ENCODE measurements at places on chromosomes 16 and 17.

- no peak for DNase-seq
Observed at GRCh38 chr17:36030956-36031355, 13.2 kb upstream of the CCL23 start.

DNA sequence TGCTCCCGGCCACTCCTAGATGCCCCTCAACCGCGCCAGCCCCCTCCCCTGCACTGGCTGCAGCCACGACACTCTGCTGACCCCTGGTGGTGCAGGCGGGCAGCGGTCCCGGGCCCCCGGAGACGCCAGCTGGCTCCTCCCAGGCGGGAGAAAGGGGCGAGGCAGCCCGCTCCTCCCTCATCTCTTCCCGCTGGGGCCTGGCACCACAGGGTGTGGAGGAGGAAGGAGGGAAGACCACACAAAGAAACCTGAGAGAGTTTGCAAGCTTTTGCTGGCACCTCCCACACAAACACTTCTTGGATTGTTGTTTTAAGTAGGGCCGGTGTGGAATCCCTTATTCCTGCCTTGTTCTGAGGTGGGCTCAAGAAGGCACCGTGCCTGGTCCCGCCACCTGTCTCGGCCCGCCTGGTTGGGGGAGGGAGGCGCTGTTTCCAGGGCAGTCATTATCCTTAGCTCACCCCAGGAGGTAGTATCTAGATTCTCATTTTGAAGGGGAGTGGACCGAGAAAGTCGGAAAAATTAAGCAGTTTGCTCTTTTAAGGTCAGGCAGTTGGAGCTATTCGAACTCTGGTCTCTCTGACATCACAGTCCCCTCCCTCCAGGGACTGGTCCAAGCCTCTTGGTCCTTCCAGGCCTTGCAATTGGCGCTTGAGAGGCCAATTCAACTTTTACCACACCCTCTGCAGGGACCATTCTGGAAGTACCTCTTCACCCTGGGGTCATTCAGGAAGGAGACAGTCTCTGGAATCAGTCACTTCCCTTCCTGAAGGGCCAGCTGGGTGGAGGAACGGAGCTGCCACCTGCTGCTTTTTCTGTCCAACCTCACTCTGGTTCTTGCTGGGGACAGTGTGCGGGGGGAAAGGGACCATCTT, 959 bp upstream of the ANKRD13B start:
- peak; percentile 34 for DNase-seq

DNA sequence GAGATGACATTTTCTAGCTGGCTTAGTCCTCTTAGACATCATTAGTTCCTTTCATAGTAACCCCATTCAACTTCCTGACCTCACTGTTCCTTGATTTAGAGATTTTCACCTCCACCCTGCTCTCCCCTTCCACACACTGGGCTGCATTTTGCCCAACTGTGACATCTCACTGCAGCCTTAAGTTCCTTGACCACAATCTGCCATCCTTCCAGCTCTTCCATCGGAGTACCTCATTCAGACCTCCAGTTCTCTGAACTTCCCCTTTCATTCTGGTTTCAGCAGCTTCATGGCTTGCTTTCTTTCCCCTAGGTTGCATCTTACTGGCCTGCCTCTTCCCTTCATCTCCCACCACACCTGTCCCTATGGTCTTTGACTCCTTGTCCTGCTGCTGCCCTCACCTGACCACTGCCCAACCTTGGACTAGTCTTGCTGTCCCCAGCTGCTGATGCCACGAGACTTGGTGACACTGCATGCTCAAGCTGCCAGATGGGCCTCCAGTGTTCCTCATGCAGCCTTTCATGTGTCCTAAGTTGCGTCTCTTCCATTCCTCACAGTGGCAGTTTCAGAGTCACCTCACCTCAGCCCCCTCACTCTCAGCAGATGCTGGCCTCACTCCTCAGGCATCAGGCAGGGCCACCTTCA, 40.8 kb downstream of the NUP88 start:
- DNase-seq, result no peak

DNA sequence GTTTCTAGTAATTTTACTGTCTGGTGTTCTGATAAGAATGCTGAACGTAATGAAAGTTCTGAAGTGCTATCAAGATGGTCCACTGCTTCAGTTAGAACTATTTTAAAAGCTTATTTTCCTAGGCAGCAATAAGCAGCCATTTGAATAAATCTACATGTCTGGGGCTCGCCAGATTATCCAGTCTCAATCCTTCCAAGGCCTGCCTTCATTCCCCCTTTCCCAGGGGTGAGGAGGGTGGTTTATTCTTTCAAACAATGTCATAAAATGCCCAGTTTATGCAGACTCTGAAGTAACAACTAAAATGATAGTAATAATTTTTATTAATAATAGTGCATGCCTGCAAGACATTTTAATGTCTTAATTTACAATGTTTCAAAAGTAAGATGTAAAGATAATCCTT, 2.4 kb downstream of the CDH11 start:
- no peak for DNase-seq

- no peak for DNase-seq
Observed at GRCh38 chr17:51407576-51407975, 147.2 kb downstream of the UTP18 start.

DNA sequence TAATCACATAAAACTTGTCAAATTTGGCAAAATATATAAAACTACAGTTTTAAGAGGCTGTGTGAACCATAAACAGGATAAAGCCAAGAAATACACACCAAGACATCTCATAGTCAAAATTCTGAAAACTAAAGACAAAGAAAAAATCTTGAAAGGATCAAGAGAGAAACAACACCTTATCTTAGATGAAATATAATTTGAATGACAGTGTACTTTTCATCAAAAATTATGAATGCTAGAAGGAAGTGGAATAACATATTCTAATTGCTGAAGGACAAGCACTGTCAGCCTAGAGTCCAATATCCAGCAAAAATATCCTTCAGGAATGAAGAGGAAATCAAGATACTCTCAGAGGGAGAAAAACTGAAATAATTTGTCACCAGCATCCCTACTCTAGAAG, 37.2 kb downstream of the PIK3R5 start:
- DNase-seq, result no peak

DNA sequence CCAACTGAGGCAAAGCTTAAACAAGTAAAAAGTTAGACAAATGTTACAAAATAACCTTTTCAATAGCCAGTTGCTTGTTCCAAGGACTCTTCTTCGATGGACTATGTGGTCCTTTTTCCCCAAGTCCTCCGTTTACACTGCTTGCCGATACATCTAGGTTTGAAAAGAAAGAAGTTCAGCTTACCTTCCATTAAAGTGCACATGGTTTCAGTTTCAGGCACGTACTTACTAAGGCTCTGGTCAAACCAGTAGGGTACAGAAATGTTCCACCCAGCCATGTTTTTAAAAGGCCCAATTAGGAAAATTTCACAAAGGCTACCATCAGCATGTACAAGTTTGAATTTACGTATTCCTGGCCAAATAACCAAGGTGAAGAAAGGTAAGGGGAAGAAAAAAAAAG, 2.1 kb downstream of the SRSF2 start:
- DNase-seq, result no peak

DNA sequence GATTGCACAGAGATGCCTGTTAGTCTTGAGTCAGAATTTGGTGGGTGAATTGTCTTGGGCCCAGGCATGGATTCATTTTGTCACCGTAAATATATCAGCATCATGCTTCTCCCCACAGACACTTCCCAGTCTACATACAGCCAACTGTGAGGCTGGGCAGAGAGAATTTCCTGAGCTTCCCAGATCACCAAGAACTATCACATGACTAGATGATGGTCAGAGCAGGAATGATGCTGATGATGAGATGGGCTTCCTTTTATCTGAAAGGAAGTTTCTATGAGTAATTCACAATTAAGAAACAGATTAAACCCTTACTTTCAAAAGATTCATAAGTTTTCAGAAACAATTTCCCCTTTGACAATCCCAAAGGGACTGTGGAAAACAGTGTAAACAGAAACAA, 323 bp upstream of the KRTAP9-9 start:
- no peak for DNase-seq

GRCh38 chr17:2385240-2386210, 15.3 kb downstream of the MNT start:
- no peak for DNase-seq

DNA sequence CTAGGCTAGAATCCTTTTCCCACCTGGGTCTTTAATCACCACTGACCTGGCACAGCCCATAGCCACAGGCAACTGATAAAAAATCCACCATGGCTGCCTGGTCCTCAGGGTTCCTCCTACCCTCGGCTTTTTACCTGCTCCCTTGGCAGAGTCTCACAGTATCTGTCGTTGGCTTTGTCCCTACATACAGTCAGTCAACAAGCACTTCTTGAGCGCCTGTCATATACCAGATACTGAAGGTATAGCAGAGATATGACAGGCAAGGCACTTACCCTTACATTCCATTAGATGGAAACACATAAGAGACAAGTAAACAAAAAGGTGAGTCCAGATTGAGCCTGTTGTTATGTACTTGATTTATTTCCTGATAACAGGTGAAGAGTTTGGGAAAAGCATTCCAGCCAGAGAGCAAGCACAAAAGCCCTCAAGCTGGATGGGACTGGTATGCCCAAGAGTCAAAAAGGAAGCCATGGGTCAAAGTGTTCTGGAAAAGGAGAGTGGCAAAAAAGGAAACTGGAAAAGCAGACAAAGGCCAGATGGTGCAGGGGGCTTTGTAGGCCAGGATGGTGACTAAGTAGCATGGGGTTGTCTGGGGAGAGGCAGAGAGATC, 247.0 kb downstream of the CHD9NB start:
- no peak for DNase-seq

GRCh38 chr16:48352648-48353390, 32.4 kb downstream of the SIAH1 start:
- no peak for DNase-seq

- no peak for DNase-seq
Observed at GRCh38 chr16:58205276-58206036, 7.5 kb upstream of the CSNK2A2 start.

- no peak for DNase-seq
Observed at GRCh38 chr17:77101521-77102410, 39.0 kb upstream of the SEC14L1 start.

DNA sequence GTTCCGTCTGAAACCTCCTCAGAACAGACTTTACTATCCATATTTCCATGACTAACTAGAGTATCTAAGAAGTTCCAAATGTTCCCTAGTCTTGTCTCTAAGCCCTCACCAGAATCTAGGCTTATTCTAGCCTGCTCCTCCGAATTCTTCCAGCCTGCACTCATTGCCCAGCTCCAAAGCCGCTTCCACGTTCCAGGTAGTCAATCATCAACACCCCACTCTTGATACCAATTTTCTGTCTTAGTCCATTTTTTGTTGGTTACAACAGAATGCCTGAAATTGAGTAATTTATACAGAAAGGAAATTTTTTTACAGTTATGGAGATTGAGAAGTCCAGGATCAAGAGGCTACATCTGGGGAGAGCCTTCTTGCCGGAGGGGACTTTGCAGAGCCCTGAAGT, 21.1 kb downstream of the SLC38A8 start:
- DNase-seq, result no peak

- no peak for DNase-seq
Observed at GRCh38 chr17:78356101-78356713, 3.7 kb downstream of the SOCS3 start.

- DNase-seq, result no peak
Observed at GRCh38 chr17:35148144-35148543, 527 bp downstream of the UNC45B start.

DNA sequence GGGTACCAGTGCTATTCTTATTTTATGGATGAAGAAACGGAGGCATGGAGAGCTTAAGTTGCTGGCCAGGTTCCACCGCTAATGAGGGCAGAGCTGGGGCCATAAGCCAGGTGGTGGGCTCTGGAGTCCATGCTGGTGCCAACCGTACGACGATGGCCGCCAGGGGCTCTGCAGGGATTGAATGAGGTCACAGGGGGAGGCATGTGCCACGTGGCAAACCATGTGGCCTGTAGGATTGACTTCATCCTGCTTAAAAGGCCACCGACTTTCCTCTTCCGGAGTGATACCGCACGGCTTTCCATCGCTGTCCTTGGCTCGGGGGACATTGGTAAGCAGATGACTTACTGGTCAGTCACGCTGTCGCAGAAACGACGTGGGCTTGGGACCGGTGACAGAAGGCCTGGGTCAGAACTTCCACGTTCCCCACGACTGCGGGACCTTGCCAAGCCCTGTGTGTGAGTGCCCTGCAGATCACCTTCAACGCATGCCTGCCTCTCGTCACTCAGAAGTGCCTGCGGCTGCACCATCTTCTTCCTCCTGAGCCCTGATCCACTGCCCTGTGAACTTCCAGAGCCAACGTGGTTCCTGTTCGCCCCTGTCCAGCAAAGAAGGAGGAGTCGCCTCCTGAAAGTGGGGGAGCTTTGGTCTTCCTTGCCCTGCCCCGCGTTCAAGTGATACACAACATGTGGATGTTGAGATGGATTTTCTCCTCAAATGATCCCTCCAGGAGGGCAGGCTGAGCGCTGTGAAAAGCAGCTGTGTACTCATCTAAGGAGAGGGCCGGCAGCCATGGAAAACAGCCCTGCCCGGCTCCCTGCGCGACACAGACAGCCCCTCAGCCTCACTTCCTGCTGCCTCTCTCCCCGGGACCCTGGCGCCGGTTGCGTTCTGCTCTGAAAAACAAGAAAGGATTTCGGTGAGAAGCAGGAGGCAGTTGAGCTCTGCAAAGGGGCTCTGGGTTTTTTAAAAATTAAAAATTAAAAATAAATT, 176.7 kb downstream of the C16orf95 start:
- no peak for DNase-seq

- DNase-seq, result no peak
Observed at GRCh38 chr17:7113273-7114071, 1.1 kb downstream of the ASGR2 start.

GRCh38 chr17:21042458-21043295, at the start of gene USP22:
Gene USP22 (minus strand): TSS chr17:21043011. CDS start chr17:21042835, 176 bp downstream.
- DNase-seq, result no peak

GRCh38 chr17:35448899-35449227, 297 bp upstream of the SLFN13 start:
- DNase-seq, result no peak

GRCh38 chr17:5608399-5609112, 24.2 kb upstream of the NLRP1 start:
- no peak for DNase-seq

- no peak for DNase-seq
Observed at GRCh38 chr17:38550661-38551060, 55.1 kb downstream of the SRCIN1 start.

DNA sequence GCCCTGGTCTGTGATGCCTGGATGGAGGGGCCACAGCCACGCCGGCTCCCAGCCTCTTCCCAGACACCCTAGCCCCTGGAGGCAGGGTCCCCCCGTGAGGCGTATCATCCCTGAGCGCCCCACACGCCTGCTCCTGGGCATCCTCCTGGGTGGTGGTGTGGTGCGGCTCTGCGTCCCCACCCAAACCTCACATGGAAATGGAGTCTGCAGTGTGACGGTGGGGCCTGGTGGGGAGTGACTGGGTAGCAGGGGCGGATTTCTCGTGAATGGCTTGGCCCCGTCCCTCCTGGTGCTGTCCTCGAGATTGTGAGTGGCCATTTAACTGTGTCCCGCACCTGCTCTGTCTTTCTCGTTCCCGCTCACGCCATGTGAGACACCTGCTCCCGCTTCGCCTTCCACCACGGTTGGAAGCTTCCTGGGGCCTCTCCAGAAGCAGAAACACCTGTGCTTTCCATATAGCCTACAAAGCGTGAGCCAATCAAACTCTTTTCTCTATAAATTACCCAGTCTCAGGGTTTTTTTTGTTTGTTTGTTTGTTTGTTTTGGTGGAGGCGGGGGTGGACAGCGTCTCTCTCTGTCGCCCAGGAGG, 5.9 kb upstream of the SSTR5 start:
- DNase-seq, result no peak

GRCh38 chr17:48456589-48456988, 26.6 kb upstream of the SKAP1 start:
- no peak for DNase-seq

- DNase-seq, result peak; percentile 31
Observed at GRCh38 chr16:88617268-88618031, 20.9 kb upstream of the IL17C start.

All from NCI-H187 treated with DMSO at 0.1 percent for 48 hours (cell line).